ENCODE measurements at places on chromosomes 11 and 22. TPM values are rescaled to one million over a fixed set of nuclear protein-coding genes. Genes with fewer than 3 reads are reported as not detected.

DNA sequence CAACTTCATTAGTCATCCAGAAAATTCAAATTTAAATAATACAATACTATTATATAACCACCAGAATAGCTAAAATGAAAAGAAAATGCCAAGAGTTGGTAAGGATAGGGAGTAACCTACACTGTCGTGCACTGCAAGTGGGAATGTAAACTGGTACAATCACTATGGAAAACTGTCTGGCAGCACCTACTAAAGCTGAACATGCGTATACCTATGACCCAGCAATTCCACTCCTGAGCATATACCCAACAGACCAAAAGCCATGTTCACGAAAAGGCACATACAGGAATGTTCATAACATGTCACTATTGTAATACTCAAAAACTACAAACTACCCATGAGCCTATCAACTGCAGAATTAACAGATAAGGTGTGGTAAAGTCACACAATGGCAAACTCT is 32.7 kb downstream of the DENND5A start:
- DNase-seq, result no peak

GRCh38 chr11:61092280-61092766 is 10.0 kb upstream of the CD5 start:
- DNase-seq, result no peak

GRCh38 chr11:66007201-66007634 is 4.6 kb upstream of the CST6 start:
- peak; percentile 34 for DNase-seq

DNA sequence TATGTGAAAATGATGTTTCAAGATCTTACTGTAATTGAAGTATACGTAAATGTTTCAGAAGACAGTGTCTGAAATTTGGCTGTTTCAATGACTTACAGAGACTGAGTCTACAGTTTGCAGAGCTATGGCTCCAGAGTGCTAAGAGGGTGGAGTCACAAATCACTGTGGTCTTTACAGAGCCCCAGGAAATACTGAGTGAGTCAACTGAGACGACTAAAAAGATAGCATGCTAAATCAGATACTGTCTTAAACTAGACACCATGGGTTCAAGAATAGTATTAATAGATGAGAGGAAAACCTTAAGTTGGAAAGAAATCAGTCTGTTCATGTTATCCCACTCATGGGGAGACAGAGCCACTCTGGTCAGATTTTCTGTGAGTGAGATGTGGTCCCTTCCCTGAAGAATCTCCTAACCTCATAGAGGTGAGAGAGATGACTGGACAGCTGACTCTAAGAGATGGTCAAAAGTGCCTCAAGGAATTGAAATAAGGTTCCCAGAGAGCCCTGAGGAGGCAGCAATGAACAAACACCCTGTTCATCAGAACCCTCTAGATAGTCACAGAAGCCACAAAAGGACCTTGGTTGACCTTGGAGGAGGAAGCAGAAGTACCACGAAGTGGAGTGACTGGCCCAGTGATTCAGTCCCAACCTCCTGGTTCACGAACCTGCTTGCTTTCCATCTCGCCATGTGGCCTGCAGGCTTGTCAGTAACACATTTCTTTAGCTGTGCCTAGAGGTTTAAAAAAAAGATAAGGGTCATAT is 30.2 kb downstream of the C11orf91 start:
- DNase-seq, result peak; percentile 94

DNA sequence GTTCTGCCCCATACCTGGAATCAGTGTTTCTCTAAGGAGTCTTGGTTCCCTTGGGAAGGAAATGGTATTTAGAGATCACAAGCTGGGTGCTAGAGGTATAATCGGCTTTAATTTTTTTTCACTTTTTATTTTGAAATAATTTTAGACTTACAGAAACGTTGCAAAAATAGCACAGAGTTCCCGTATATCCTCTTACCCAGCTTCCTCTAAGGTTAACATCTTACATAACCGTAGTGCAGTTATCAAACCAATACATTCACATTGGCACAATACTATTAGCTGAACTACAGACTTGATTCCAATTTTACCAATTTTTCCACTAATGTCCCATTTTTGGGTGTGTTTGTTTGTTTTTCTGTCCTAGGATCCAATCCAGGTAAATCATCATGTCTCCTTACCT is 63.8 kb downstream of the RBX1 start:
- DNase-seq, result no peak

- no peak for DNase-seq
These were observed 505.3 kb downstream of the SOX6 start for GRCh38 chr11:15851051-15851498.

GRCh38 chr22:45485261-45485660 is 17.4 kb upstream of the FBLN1 start:
- no peak for DNase-seq

DNA sequence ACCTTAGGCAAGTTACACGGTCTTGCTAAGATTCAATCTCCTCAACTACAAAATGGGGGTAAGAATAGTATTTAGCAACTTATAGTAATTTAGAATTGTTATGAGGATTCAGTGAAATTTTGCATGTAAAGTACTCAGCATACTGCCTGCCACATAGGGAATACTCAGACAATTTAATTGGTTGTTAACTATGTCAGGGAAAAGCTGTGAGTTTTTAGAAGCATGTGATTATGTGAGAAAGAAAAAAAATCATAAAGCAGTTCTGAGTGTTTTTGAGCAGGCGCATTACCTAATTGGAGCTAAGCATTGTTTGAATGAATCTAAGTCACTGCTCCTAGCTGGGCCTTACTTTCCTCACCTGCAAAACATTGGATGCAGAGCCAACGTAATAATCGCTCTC is 287.3 kb upstream of the MTNR1B start:
- DNase-seq, result no peak

DNA sequence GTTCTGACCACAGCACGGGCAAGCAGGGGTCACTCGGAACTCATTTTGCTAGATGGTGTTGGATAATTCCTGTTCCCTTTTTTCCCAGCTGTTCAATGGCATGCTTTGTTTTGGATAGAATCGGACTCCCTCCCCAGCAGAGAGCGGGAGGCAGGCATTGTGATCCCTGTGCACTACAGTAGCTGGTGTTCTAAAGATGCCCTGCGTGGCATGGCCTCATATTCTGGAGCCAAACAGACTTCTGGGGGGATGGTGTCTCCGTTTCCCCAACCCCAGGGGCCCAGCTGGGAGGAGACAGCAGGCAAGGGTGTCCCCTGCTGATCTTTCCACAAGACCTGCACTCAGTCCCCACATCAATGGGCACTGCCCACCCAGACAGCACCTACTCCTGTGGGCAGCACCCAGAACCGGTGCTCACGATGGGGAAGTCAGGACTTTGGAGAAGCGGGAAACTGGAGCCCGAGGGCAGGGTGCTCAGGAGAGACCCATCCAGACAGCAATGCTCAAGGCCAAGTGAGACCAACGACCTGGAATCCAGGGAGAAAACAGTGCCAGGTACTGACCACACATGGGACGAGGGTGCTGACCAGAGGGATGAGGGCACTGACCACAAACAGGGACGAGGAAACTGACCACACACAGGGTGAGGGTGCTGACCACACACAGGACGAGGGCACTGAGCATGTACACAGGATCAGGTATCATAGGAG is 934.9 kb downstream of the BRD1 start:
- DNase-seq, result no peak

GRCh38 chr22:44402196-44403111 is 89.7 kb upstream of the SHISAL1 start:
- DNase-seq, result no peak

GRCh38 chr11:35878741-35879140 is 65.1 kb upstream of the LDLRAD3 start:
- DNase-seq, result no peak

GRCh38 chr11:15476371-15476917 is 361.7 kb downstream of the INSC start:
- DNase-seq, result no peak

RIBC2 gene
- total RNA-seq, result 6.4 TPM

GAL3ST3 gene
- total RNA-seq, result not detected

MUC15 gene
- 6.0 TPM for total RNA-seq

APOA5 gene
- not detected for total RNA-seq

GANAB gene
- 142 TPM for total RNA-seq

PACS1 gene
- total RNA-seq, result 32.7 TPM

Measured in M059J (cell line).